ENCODE measurements at places on chromosomes 4 and X.

- DNase-seq = peak; percentile 6
Measured at GRCh38 chrX:107562482-107562881, 65.8 kb upstream of the PRPS1 start.

- DNase-seq = no peak
Measured at GRCh38 chrX:46628460-46629371, 55.2 kb downstream of the CHST7 start.

GRCh38 chr4:108152980-108153379 lies 15.8 kb downstream of the LEF1 start:
- DNase-seq = no peak

- DNase-seq = no peak
Measured at GRCh38 chrX:49661881-49662280, 33.9 kb downstream of the PAGE1 start.

GRCh38 chr4:29336861-29337260 lies 1383.3 kb upstream of the PCDH7 start:
- DNase-seq = no peak

DNA sequence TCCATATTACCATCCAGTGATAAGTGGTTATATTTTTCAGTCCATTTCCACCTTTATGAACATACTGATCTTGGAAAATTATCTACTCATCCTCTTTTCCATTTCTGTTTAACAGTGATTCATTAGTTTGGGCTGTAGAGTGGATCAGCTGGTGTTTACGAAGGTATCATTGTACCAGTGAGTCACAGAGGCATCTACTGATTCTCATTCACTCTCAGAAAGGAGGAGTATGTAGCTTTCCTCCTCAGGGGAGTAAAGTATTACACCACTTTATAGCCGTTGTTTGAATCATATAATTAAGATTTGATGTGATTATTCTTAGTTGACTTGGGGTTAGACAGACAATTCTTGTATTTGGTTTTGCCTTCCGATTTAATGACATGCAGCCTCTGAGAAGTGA lies 74.7 kb downstream of the GALNT7 start:
- peak; percentile 48 for DNase-seq

- no peak for DNase-seq
Measured at GRCh38 chr4:168584321-168584771, 87.5 kb downstream of the PALLD start.

DNA sequence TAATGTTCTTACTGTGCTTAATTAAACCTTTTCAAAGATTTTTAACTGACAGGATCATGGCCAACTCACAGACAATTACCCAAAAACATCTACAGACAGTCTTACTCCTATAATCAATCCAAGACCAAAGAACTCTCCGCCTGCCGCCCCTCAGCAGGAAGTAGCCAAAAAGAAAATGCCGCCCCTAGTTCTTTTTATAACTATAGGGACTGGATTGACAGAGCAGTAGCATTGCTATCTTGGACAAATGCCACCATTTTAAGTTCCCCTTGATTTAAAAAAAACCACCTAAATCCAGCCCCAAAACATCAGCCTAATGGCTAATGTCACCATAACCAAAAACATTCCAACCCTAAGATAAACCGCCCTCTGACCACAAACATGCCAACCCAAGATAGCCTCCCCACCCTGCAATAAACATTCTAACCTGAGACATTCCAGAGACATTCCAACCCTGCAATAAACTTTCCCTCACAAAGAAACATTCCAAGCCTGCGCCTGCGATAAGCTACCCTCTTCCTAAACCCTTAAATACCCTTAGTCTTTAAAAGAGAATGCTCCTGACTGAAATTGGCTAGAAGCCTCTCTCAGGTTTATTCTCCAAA lies 77.0 kb downstream of the COQ2 start:
- peak; percentile 79 for DNase-seq

GRCh38 chr4:149980121-149980682 lies 98.0 kb upstream of the DCLK2 start:
- no peak for DNase-seq

- DNase-seq = no peak
Measured at GRCh38 chrX:17459661-17460060, 84.7 kb downstream of the NHS start.

DNA sequence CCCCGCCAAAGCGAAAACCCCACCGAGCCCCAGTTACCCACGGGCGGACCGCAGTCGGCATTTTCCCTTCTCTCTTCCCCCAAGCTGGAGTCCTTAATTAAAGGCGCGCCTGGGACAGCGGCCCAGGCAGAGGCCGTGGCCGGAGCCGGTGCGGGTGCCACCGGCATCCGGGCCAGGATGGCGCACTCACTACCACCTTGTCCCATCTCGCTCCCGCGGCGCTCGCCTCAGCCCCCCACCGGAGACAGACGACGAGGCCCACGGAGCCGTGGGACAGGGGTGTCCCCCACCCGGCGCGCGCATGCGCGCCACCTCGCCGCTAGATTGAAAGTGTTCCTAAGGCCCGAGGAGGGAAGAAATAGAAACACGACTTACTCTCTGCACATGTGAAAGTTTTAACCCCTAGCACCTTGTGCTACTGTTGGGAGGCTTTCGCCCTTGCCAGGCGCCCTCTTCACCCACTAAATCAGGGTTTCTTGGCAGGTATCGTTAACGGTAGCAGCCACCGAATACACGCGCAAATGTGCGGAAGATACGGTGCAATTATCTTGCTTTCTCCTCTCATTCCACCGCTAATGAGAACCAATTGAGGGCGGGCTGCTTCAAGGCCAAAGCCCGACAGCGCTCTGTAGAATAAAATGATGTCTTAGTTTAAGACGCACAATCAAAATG lies 64.3 kb upstream of the CCDC160 start:
- DNase-seq = no peak

DNA sequence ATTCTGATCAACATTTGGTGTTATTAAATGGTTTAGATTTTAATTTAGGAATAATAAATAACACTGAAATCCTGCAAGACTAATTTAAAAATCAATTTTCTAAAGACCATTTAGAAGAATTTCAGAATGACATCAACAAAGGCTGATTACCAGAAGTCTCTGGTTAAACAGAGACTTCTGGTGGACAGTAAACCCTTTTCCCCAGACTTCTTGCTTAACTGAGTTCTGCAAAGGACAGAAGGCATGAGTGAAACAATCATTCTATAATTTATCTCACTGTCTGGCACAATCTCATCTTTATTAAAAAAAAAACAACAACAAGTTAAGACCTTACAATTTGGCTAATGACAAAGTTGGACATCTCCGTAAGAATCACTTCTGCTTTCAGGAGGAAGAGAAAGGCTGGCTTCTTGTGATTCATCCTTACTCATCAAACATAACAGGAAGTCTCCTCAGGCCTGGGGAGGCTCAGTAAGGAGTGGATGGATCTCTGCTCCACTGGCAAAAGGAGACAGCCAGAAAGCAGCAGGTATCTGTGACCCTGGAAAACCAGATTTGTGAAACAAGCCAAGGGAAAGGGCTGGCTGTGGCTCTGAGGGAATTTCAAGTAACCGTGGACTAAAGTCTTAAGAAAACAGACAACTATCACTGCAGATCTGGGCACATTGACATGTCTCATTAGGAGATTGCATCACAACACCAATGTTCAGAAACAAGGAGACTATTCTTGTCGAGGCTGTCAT lies 908 bp upstream of the TLR6 start:
- DNase-seq = peak; percentile 76

DNA sequence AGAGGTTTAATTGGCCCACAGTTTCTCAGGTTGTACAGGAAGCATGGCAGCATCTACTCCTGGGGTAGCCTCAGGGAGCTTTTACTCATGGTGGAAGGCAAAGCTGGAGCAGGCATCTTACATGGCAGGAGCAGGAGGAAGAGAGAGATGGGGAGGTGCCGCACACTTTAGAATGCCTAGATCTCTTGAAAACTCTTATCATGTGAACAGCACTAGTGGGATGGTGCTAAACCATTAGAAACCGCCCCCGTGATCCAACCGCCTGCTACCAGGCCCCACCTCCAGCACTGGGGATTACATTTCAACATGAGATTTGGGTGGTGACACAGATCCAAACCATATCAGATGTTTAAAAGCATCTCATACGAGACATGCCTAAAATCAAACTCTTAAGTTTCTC lies 41.6 kb upstream of the SCOC start:
- DNase-seq = no peak

DNA sequence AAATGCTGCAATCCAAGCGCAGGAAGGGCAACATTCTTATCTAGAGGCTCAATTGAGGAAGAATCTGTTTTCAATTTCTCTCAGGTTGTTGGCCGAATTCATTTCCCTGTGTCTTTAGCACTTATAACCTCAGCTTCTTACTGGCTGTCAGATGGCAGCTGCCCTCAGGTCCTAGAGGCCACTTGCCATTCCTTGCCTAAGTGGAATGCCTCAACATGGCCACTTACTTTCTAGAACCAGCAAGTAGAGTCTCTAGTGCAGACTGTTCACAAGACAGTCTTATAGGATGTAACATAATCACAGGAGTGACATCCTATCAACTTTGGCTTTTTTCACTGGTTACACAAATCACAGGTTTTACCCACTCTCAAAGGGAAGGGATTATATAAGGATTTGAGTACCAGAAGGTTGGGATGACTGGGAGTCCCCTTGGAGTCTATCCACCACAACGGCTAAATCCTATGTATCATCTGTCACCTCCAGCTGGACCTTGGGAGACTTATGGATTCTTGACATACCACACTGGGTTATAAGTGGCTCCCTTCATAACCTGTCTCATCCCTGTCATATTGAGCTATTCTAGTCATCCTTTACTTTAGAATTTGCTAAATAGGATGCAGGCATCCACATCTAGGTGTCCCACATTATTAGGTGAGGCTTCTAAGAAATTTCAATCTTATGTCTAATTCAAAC lies 297.9 kb upstream of the CTSO start:
- no peak for DNase-seq

GRCh38 chr4:158176108-158176507 lies 3.3 kb upstream of the GASK1B start:
- peak; percentile 40 for DNase-seq

DNA sequence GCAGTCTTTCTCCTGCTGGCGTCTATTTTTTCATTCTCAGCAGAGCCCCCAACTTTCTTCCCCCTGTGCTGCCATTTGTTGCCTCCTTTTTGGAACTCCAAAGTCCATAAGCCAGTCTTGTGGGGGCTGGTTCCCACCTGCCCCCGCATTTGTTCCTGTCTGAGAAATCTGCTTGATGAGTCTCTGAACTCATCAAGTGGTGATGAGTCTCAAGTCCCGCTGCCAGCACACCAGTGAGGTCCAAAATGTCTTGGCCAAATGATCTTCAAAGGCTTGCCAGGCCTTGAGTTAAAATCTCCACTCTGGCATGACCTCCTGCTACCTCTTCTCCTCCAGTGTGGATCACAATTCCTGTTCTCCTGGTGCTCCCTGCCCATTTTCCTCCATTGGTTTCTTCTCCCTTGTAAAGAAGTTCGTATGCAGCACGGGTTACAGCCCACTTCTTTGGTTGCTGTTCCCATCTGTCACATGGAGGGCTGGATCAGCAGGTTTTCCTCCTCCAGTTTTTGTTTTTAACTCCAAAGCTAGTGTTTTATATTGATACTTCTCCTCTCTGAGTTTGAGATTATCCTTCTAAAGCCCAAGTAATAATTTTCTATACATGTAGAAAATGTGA lies 72.7 kb upstream of the LIMCH1 start:
- DNase-seq = no peak

DNA sequence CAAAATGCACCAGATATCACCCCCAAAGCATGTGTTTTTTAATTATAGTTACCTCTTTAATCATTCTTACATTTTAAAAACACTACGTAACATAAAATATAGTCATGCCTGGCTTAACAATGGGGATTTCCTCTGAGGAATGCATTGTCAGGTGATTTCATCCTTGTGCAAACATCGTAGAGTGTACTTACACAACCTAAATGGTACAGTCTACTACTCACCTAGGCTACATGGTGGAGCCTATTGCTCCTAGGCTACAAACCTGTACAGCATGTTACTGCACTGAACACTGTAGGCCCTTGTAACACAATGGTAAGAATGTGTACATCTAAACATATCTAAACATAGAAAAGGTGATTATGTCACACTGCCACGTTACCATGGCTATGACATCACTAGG lies 208.6 kb downstream of the SPOCK3 start:
- no peak for DNase-seq

GRCh38 chr4:78596111-78596742 lies 44.7 kb downstream of the ANXA3 start:
- no peak for DNase-seq

DNA sequence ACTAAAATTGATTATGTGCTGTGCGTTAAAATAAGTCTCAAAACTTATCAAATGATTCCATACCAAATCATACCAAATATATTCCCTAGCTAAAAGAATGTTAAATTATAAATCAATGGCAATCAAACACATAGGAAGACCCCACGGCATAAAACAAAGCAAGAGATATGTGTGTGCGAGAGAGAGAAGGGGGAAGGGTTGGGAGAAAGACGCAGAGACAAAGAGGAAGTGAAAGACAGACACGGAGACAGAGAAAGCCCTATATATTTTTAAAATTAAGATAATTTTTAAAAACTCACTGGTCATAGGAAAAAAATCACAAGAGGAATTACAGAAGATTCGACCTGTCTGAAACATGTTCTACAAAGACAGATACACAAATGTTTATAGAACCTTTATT lies 371.4 kb downstream of the NLGN4X start:
- no peak for DNase-seq

DNA sequence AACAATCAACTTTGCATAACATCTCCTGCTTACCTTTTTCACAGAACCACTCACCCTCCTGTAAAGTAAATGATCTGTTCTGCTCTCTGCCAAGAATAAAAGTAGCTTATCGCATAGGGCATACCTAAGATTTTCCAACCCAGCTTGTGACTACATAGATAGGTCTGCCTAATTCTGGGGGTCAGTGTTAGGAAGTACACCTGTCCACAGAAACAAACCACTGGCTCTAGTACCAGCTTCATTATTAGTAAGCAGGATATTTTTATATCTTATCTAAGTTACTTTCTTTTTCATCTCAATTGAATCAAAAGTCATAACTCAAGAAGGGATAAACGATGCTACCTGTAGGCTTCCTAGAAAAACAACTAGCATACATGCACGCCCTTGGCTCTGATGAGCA lies 23.8 kb downstream of the CXCL1 start:
- DNase-seq = no peak

DNA sequence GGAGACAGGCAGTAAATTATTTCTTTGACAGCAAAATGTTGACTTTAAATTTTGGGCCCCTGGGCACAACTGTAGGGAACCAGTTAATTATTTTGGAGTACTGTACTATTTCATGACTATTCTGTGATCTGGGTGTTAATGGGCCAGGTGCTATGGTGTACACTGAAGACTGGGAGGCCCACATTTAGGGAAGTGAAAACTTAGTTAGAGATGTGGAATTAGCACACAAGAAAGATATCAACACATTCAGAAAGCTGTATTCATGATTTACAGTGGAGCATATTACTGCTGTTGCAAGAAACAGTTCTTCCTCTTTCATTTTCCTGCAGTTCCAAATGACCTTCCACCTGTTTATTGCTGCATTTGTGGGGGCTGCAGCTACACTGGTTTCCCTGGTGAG lies 12.4 kb downstream of the PLP1 start:
- no peak for DNase-seq

All from urothelium cell line (cell line).